Fibroblast of skin of back (primary cell): ENCODE measurements at places on chromosomes 2 and 18.

DNA sequence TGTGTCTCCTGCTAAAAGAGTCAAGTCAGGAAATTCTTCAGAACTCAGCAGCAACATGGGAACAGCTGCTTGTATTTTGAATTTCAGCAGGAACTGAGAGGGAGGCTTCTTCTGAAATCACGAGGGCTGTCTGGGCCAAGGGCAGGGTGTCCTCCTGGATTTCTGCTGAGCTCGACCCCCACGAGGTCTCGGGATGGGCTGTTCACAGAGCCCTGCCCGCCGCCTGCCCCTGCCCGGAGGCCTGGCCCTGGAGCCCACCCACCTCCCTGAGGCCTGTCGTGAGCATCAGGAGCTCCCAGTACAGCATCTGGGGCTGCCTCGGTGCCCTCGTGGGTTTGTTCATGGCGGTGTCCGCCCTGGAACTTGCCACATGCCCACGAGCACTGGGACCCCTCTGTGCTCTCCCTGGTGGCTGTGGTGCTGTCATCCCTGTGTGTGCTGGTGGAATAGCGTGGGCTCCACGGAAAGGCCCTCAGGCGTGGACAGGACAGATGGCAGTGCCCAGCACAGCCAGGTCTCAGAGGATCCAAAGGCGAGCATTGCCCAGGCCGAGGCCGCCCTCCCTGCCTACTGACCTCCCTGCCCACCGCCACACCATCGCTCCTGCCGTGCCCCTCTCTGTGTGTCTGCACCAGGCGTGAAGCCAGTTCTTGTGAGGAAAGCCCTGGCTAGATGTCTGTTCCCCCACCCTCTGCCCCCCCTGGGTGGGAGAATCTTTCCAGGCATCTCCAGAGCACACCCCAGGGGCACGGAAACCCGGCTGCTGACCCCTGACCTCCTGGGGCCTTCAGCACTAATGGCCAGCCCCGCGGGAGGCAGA lies 25.9 kb downstream of the RAMP1 start:
- no peak for DNase-seq

DNA sequence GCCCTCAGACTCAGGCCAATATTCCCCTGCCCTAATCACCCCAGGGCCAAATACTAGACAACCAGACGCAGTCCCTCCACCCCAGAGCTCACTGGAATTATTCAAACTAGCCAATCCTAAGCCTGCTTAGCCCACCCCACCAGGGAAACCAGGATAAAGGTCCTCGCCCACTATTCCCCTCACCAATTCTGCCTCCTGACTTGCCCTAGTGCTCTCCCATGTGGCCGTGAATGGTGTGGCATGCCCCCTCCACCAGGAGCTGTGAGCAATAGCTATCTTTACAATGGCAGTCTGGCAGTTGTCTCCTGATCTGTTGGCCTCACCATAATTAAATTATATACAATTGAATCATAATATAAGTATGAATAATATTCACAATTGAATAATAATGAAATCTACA lies 42.3 kb downstream of the FAM124B start:
- peak; percentile 19 for DNase-seq

DNA sequence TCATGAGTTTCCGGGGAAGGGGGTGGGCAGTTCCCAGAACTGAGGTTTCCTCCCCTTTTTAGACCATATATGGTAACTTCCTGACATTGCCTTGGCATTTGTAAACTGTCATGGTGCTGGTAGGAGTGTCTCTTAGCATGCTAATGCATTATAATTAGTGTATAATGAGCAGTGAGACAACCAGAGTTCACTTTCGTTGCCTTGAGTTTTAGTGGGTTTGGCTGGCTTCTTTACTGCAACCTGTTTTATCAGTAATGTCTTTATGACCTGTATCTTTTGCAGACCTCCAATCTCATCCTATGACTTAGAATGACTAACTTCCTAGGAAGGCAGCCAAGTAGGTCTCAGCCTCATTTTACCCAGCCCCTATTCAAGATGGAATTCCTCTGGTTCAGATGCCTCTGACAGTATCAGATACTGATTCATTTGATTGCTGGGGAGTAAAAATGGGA lies 447.3 kb downstream of the XIRP2 start:
- DNase-seq, result peak; percentile 4

GRCh38 chr2:118849226-118850167 lies 2.0 kb upstream of the EN1 start:
- no peak for DNase-seq

GRCh38 chr2:197304556-197305011 lies 6.0 kb downstream of the ANKRD44 start:
- no peak for DNase-seq

DNA sequence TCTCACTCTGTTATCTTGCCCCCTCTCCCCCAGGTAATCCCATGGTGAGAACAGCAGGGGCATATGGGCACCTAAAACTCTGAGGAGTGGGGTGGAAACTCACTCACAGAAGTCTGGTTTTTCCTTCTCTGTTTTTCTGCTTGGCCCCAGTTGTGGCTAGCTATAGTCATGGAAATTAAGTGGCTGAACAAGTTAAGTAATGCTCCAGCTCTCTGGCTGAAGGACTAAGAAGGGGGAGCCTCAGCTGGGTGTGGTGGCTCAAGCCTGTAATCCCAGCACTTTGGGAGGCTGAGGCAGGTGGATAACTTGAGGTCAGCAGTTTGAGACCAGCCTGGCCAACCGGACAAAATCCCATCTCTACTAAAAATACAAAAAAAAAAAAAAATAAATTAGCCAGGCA lies 261.0 kb downstream of the TPGS2 start:
- DNase-seq, result no peak
